Suprapubic skin (tissue), 4 donors: ENCODE measurements at places on chromosomes 16 and 17.

DNA sequence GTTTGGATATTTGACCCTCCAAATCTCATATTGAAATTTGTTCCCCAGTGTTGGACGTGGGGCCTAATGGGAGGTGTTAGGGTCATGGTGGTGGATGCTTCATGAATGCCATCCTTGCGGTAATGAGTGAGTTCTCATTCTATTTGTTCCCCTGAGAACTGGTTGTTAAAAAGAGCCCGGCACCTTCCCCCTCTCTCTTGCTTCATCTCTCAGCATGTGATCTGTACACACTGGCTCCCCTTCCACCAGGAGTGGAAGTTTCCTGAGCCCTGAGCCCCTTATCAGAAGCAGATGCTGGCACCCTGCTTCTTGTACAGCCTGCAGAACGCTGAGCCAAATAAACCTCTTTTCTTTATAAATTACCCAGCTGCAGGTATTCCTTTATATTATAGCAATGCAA is 25.6 kb downstream of the PIK3R6 start:
- no peak for DNase-seq

DNA sequence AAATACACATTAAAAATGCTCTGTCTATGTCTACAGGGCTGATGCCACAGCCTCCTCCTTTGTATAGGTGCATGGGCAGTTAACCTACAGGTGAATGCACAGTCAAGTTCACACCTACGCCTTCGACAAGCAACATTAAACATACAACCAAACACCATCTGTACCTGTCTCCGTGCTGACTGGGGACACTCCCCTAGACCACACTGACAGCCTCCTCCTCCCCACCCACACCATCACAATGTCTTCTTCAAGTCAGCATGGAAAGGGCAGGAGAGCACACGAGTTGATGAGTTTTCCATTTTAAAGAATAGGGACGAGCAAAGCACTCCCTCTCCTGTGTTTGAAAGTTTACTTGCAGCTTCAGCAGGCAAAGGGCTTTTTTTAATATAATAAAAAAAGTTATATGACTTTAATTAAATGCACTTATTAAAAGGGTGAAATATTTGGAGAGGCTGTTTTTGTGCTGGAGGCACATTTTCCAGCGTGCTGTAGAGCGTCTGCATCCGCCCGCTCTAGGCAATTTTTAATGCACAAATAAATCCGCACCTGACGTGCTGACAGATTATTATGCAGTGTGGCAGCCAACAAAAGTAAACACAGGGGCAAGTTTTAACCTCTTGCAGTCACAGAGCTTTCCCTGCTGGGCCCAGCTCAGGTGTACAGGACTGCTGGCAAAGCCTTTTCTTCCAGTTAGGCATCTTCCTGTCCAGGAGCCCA is 367.9 kb downstream of the SOX9 start:
- no peak for DNase-seq

- DNase-seq = peak; percentile 6
Measured at GRCh38 chr16:86076606-86077005, 177.6 kb downstream of the IRF8 start.

GRCh38 chr16:794853-795466 is 5.6 kb downstream of the GNG13 start:
- no peak for DNase-seq

- DNase-seq = no peak
Measured at GRCh38 chr17:30333503-30334360, at the start of gene TMIGD1. Gene TMIGD1 (minus strand): TSS chr17:30334057. CDS start chr17:30332133, 1,924 bp downstream.

DNA sequence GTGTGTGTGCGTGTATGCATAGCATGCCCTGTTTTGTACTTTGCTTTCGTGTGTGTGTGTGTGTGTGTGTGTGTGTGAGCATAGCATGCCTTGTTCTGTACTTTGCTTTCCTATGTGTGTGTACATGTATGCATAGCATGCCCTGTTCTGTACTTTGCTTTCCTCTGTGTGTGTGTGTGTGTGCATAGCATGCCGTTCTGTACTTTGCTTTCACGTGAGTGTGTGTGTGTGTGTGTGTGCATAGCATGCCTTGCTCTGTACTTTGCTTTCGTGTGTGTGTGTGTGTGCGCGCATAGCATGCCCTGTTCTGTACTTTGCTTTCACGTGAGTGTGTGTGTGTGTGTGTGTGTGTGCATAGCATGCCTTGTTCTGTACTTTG is 27.4 kb downstream of the DRC3 start:
- no peak for DNase-seq

DNA sequence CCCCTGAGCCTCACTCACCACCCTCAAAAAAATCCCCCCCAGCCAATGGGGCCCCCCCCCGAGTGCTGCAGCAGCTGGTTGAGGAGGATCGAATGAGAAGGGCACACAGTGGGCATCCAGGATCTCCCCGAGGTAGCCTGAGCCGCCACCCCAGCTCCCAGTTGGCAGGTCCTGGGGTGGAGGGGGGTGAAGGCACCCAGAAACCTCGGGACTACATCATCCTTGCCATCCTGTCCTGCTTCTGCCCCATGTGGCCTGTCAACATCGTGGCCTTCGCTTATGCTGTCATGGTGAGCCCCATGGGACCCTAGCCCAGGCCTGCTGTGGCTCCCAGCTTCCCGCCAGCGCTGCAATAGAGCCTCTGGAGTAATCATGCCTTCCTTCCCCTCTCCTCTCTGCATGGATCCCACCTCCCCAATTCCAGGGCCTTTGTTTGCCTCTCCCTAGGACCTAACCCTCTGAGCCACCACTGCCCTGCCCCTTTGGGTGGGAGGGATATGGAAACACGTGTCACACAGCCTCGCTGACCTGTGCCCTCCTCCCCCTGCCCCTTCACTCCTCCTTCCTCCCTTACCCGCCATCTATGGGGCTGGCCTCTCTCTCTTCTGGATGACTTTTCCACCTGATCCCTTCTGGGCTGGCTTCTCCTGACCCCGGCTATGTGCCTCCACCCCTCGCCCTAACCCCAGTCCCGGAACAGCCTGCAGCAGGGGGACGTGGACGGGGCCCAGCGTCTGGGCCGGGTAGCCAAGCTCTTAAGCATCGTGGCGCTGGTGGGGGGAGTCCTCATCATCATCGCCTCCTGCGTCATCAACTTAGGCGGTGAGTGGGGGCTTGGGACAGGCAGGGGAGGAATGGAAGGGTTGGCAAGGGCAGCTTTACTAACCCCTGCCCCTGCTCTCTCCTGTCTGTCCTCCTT is 1.9 kb downstream of the PRRT2 start:
- DNase-seq = no peak

DNA sequence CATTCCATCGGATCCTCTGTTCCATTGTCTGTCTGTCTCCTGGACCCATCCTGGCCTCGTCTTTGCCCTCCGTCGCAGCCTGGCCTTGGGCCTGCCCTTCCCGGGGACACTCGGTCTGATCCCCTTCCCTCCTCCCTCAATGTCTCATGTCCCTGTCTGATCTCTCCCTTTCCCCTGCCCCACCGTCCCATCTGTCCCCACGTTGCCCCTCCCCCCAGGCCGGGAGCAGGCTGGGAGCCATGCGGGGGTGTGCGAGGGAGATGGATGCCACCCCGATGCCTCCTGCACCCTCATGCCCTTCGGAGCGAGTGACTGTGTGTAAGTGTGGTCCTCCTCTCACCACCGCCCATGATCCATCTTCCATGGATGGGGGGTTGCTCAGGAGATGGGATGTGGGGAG is 5.3 kb upstream of the ATP2A1 start:
- DNase-seq = no peak

- no peak for DNase-seq
Measured at GRCh38 chr17:17170346-17170985, 35.7 kb downstream of the PLD6 start.

- DNase-seq = peak; percentile 4
Measured at GRCh38 chr17:62101090-62101489, 36.0 kb upstream of the MED13 start.

GRCh38 chr16:29705030-29705429 is 26.1 kb downstream of the QPRT start:
- no peak for DNase-seq

DNA sequence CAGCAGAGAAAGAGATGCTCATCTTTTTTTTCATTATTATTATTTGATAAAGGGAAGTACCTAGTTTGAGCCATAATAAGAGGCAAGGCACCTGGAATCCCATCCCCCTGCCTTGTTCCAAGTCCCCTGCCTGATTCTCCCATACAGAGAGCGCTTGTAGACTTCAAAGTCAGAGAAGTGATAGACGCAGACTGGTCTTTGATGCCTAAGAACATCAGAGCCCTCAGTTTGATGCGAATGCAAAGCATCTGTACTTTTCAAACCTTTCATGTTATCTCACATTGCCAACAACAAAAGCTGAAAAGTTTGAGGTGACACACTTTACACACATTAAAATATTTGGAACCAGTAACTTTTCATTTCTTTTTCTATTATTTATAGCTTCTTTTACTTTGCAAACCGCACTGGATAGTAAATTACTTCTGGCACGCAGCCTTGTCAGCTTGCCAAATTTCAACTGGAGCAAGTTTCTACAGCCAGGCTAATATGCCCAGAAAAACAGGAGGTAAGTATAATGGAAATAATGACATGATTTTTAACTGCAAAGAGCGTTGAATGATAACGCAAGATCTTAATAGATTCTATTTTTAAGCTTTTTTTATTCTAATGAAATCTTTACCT is 5.9 kb upstream of the UTP6 start:
- no peak for DNase-seq

DNA sequence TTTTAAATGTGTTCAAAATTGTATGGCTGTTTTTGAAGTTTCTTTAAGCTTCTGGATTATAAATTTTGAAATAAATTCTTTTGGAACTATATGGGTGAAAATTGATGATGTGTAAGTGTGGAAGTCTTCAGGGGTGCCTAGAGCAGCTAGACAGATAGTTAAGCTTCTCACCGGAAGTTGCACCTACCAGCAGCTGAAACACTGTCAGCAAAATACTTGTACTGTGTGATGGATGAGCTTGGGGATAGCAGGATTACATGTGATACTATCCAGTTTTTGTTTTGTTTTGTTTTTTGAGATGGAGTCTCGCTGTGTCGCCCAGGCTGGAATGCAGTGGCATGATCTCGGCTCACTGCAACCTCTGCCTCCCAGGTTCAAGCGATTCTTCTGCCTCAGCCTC is 19.7 kb downstream of the RBL2 start:
- DNase-seq = no peak

GRCh38 chr16:51813609-51814008 is 662.5 kb upstream of the SALL1 start:
- no peak for DNase-seq

DNA sequence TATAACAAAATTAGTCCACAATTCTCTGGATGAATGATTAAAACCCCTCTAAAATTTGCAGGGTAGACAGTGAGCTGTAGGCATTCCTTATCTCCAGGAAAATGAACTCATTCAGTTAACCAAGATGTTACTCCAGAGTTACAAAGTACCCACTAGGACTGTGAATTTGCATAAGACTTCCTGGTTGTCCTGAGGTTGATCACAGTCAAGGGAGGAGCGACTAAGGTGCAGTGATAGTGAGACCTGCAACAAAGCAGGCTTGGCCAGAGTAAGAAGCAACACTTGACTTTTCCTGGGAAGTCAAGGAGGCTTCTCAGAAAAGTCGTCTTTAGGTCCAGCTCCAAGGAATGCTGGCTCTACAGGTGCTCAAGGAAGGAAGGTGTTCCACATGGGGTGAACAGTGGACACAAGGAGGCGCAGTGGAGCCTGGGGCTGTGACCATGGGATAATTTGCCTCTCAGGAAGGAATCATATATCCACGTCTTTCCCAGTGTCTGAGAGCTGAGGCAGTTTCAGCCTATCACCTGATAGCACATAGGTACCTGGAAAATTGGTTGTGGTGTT is 821.1 kb upstream of the EEF2KMT start:
- DNase-seq = no peak
